AG08395 (cell line): ENCODE measurements at places on chromosomes 5 and 9.

DNA sequence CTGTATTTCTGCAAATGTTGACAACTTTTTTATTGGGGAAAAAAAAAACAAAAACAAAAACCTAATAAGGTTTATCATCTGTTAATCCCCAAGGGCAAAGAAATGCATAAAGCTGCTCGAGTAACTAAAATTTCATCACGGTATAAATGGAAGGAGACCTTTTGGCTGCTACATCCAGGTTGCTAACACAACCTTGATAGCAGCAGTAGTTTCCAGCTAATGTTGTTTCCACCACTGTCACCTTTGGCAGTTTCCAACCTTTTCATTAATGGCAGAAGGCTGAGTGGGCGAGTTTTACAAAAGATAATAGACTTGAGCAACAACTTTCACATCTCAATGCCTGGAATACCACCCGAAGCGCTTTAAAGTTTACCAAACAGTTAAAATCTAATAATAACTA is 8.5 kb downstream of the PAIP1 start:
- DNase-seq, result no peak

- no peak for DNase-seq
Observed at GRCh38 chr5:55429613-55430253, 105.0 kb downstream of the PLPP1 start.

DNA sequence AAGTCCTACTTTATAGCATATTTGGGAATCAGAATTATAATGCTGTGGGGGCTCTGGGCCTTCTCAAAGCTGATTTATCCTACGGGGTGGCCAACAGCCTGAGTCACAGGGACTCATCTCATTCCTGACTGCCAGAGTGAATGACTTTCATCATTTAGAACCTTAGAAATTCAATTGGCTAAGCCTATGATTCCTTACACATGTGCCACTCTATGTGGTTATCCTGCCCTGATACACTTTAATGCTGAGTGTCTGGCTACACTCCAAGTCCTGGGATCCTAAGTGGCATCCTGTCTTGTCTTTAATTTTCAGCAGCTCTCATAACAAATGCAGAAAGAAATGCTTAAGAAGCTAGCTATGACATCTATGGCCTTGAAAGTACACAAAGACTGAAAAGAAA is 75.2 kb upstream of the FREM1 start:
- DNase-seq, result peak; percentile 22

DNA sequence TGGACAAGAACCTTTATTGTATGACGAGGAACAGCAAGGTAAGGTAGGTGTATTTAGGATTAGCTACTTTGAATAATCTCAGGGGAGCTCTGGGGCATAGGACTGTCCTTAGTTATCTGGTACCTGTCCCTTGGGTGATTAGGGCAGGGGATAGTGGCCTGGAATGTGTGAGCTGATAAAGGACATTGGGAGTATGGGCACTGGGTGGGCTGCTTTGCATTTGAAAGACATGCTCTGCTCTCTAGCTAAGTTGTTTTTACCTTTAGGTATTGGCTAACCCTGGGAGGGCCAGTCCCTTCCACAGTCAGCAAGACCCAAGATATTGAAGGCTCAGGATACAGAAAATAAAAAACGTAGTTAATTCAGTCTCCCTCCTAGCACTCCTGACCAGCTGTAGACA is 282.8 kb upstream of the C9orf72 start:
- DNase-seq, result no peak

DNA sequence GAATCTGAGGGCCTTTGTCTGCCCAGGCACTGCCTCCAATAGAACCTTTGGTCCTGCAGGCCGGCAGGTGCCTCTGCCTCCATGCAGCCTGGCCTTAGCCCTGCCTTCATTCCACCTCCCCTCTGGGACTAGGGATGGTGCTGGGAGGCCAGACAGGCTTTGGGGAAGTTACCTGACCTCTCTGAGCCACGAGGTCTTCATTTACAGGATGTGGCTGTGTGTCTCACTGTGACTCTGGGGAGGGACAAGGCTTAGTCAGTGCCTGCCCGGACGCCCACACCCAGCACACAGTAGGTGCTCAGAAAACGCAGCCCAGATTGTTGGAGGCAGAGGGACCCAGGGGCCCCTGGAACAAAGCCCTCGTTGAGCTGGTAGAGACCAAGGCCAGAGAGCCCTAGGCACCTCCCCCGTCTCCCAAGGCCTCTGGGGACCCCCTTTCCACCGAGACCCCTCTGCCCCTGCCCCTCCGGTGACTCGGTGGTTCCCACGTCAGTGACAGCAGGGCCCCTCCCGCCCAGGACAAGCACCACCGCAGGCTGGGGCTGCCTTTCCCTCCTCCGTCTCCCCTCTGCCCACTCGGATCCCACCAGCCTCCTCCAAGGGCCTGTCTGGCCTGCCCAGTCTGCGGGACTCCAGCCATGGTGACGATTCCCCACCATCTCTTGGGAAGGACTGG is 46.9 kb upstream of the EGFL7 start:
- no peak for DNase-seq

DNA sequence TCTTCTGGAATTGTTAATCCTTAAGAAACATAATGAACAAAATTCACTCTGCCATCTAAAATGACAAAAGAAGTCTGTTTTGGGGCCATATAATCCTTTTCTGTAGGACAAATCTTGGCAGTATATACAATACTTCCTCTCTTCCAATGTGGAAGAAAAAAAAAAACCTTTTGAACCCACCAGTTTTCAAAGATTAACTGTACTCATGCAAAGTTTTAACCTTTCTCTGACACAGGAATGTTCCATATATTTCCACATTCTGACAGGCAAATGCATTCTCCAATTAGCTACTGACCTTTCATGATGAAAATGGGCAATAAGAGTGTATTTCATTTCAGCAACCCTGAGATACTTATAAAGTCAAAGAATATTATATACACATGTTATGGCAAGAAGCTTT is 65.4 kb downstream of the RNF130 start:
- no peak for DNase-seq

DNA sequence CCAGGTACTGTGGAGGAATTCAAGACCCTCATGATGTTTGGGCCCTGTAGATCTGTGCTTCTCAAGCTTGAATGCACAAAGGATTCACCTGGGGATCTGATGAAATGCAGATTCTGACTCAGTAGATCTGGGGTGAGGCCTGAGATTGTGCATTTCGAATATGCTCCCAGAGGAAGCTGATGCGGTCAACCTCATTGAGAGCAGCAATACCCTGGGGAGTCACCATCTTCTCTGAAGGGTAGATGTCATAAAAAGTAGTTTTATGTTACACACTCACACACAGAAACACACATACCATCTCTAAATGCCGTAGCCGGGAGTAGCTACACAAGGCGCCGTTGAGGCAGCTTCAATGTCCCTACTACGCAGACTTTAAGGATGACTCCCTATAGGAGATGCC is 55.8 kb upstream of the CPEB4 start:
- DNase-seq, result no peak

DNA sequence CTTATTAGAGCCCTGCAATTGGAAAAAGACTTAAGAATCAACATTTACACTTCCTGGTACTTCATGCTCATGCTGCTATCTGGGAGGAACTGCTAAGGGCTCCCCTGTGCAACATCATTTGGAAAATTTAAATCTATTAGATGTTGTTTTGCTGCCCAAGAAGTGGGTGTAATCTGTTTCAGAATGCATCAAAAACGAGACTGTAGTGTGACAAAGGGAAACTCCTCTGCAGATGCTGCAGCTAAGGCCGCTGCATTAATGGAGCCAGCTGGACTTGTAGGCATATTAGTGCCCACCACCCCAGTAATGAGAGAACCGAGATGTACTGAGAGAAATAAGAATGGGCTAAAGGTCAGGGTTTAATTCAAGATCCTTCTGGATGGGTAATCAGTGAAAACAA is 11.1 kb upstream of the PAIP1 start:
- DNase-seq, result no peak

DNA sequence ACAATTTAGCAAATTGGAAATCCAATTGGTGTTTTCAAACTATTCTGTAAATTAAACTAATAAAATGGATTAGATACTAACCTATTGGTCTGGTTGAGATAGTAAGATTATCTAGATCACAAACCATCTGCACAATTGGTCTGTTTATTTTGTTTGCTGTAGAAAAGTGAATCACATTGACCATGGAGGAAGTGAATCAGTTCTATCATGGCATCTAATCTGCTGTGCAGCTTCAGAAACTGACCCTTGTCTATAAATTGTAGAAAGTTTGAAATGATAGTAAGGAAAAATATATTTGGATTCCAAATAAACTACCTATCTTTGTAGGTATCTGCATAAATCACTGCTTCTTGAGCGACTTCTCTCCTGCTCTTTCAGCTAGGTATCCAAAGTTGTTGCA is 1865.4 kb downstream of the MAT2B start:
- DNase-seq, result no peak

- peak; percentile 90 for DNase-seq
Observed at GRCh38 chr9:114953959-114954358, 23.6 kb upstream of the TNFSF8 start.

GRCh38 chr9:75880618-75881017 is 9.9 kb upstream of the PCSK5 start:
- DNase-seq, result no peak

DNA sequence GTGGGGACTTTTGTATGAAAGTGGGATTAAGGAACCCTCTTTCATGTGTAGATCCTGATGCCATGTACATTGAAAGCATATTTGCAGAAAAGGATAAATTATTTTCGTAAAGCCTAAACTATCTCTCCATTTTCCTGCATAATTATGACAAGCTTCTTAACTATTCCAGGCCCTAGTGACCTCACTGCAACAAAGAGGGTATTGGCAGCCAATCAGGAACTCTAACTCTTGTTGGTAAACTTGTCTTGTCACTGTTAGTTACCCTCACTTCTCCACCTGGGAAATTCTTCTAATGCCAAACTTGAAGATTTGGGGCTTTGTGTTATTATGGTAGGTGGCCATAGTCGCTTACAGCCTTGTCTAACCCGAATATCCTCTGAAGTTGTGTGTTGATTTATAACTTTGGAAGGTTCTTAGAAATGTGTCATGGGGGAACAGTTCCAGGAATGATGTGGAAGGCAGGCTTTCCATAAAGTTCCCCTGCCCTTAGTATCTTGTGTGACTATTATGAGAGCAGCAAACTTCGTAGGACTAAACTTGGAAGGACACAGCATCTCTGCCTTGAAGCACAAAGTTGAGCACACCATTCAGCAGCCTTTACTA is 52.5 kb downstream of the IQGAP2 start:
- DNase-seq, result no peak

GRCh38 chr9:138038244-138038671 is 160.7 kb downstream of the CACNA1B start:
- no peak for DNase-seq

DNA sequence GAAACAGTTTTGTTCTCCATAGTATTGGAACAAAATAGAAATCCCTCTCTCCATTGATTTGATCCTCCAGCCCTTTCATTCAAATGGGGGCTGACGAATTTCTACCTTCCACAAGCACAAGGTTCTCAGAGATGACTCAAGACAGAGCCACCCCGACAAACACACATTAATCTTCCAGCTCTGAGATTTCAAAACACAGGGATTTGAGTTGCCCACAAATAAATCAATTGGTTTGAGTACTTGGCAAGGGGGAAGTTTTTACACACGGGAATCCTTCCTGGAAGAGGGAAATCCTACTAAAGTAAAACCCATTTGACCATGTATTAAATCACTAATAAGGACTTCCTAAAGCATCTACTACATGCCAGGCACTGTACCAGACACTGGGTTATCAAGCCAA is 5.4 kb downstream of the ADRA1B start:
- no peak for DNase-seq

DNA sequence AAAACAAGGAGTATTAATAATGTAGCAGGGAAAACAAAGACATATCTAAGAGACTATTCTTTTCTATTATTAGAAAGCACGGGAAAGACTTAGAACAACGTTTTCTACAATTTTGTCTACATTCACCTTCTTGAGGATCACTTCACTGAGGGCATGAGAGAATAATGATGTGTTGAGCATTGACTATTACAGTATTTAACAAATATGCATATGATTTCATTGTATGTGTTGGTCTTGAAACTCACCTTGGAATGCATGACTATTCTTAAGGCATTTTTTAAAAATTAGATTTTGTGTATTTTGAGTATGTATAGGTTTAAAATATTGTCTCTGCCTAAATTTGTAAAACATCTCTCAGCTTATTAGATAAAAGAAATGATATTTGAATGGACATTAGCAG is 1.2 kb downstream of the FSD1L start:
- DNase-seq, result no peak

DNA sequence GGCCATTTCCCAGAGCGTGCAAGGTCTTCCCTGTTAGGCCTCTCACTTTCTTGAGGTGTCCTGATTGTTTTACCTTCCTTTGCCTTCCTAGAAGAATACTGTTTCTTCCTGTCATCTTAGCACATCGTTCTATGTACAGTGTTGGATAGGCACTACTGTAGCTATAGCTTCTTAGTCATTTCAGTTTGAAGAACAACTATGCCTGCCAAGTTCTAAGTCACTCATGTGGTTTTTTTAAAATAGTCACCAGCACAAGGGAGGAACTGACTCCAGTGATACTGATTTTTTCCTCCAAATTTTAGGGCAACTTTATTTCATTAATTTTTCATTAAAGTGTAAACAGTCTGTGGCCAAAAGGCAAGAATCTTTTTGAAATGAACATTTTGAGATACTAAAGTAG is 122.4 kb upstream of the NR5A1 start:
- peak; percentile 78 for DNase-seq

GRCh38 chr5:173278172-173278571 is 43.2 kb upstream of the NKX2-5 start:
- no peak for DNase-seq
